ENCODE measurements at places on chromosomes 3 and 15. TPM values are rescaled to one million over a fixed set of nuclear protein-coding genes. Genes with fewer than 3 reads are reported as not detected.

- peaks cover 4% of the 10 kb centered on the region for H3K4me1 ChIP-seq
- no peak overlapping the region for H3K27ac ChIP-seq
- no peak for DNase-seq
- no peaks in the 10 kb centered on the region for H3K27me3 ChIP-seq
Observed at GRCh38 chr15:57740048-57740447, 33.5 kb downstream of the POLR2M start.

DNA sequence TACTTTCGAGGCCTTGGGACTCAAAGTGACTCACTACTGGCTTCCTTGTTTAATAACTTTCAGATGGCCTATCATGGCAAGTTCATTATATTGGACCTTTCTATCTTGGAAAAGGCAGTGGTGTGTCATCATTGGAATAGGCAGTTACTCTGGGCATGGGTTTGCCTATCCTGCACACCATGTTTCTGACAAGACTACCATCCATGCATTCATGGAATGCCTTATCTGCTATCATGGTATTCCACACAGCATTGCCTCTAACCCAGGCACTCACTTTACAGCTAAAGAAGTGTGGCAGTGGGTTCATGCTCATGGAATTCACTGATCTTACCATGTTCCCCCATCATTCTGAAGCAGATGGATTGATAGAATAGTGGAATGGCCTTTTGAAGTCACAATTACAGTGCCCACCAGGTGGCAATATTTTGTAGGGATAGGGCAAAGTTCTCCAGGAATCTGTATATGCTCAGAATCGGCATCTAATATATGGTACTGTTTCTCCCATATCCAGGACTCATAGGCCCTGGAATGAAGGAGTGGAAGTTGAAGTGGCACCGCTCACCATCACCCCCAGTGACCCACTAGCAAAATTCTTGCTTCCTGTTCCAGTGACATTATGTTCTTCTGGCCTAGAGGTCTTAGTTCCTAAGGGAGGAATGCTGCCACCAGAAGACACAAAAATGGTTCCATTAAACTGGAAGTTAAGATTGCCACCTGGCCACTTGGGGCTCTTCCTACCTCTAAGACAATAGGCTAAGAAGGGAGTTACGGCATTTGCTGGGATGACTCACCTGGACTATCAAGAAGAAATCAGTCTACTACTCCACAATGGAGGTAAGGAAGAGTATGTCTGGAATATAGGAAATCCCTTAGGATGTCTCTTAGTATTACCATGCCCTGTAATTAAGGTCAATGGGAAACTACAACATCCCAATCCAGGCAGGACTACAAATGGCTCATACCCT lies 1161.4 kb downstream of the SI start:
- H3K4me1 ChIP-seq, result no peaks in the 10 kb centered on the region
- H3K27me3 ChIP-seq, result no peaks in the 10 kb centered on the region
- no peaks in the 10 kb centered on the region for H3K36me3 ChIP-seq

- H3K36me3 ChIP-seq, result peaks cover 34% of the 10 kb centered on the region
- DNase-seq, result no peak
- H3K27ac ChIP-seq, result peak overlapping the region; percentile 93
- H3K4me3 ChIP-seq, result peak overlapping the region; percentile 96
- H3K27me3 ChIP-seq, result no peaks in the 10 kb centered on the region
Observed at GRCh38 chr3:28349469-28350000, 911 bp upstream of the AZI2 start.

GRCh38 chr3:189172668-189173419 lies 1.1 kb downstream of the TPRG1 start:
- DNase-seq, result peak; percentile 18
- no peaks in the 10 kb centered on the region for H3K27me3 ChIP-seq
- H3K36me3 ChIP-seq, result no peaks in the 10 kb centered on the region
- H3K27ac ChIP-seq, result peak overlapping the region; percentile 11
- H3K4me1 ChIP-seq, result peaks cover 15% of the 10 kb centered on the region

DNA sequence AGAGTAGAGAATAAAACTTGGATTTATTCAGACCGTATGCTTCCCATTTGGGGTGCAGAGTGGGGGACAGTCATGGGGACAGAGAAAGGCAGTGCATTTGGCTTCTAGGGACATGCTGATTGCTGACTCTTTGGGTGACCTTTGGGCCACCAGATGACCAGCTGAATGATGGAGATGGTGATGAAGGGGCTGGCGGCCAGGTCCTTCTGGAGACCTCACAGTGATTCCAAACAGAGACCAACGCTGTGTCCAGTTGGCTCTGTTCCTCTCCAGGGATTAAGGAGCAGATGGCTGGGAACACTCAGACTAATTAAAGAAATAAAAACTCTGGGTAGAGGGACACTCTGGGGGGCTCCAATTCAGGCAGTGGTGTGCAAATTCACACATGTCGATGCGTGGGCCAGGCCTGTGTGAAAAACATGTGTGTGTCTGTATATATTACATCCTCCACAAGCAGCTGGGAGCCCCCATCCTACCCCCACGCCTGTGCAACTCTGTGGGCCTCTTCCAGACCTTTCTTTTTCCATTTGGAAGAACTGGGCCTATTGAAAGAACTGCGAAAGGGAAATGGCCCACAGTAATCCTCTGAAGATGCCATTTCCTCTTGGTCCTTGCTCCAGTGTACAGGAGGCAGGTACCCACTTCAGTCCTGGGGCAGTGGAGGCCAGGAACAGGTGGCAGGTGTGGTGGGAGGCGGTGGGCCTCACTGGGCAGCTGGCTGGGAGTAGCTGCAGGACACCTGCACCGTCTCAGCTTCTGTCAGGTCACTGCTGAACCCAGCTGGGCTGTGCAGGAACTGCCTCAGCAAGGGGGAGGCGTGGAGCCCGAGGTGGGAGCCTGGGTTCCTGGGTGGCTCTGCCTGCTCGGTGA lies 8.9 kb downstream of the XIRP1 start:
- no peak for DNase-seq
- peaks cover 30% of the 10 kb centered on the region for H3K4me1 ChIP-seq
- H3K27ac ChIP-seq, result no peak overlapping the region
- H3K36me3 ChIP-seq, result no peaks in the 10 kb centered on the region

DNA sequence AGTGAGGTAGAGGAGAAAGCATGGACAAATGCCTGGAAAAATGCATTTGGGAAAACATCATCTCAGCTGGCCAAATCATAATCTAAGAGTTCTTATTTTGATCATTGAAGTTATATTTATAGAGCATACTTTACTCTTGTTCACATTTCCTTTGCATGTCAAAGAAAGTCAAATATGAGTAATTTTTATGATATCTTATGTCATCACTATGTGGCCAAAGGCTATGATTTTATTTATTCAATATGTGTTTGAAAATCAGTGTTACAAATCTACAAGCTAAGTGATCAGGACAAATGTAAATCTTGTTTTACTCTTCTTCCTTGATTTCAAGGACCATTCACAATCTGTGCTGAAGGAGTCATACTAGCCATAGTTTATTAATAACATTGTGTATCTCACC lies 237.2 kb upstream of the DPH6 start:
- no peak overlapping the region for H3K4me3 ChIP-seq
- H3K4me1 ChIP-seq, result no peaks in the 10 kb centered on the region

- no peak for DNase-seq
- no peaks in the 10 kb centered on the region for H3K4me1 ChIP-seq
- H3K4me3 ChIP-seq, result no peak overlapping the region
- peaks cover 30% of the 10 kb centered on the region for H3K27me3 ChIP-seq
Observed at GRCh38 chr15:101813803-101814534, 2.0 kb downstream of the OR4F15 start.

DNA sequence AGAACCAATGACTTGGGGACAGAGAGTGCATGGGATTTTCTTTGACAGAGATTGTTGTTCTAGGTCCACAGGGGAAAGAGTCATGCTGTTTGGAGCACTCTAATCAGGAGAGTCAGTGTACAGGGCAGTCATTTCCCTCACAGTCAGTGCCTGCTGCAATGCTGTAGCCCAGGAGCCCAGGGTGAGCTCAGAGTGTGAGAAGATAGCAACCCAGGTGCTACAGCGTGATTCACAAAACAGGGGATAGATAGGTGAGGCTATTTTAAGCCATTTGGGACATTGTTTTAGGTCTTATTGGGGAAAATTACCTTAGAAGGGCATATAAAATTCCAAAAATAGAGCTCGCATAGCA lies 37.3 kb downstream of the LNP1 start:
- no peak overlapping the region for H3K4me3 ChIP-seq
- H3K36me3 ChIP-seq, result no peaks in the 10 kb centered on the region
- H3K27me3 ChIP-seq, result no peaks in the 10 kb centered on the region

DNA sequence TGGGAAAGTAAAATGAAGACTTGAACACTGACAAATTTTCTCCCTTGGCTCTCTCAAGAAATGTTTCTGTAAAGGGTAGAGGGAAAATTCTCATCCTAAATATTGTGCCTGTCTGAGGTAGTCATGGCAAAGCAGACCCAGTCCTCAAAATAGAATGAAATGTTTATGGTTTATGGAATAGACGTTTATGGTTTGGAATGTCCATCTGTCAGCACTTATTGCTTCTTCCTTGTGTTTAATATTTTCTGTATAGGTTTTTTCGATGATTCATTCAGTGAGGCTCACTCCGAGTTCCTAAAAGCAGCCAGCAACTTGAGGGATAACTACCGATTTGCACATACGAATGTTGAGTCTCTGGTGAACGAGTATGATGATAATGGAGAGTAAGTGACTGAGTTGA lies 13.9 kb downstream of the ELL3 start:
- H3K4me3 ChIP-seq, result no peak overlapping the region
- H3K36me3 ChIP-seq, result peaks cover 56% of the 10 kb centered on the region
- no peaks in the 10 kb centered on the region for H3K27me3 ChIP-seq
- H3K27ac ChIP-seq, result no peak overlapping the region
- DNase-seq, result no peak
- H3K4me1 ChIP-seq, result no peaks in the 10 kb centered on the region

GRCh38 chr3:168066882-168067281 lies 28.8 kb downstream of the GOLIM4 start:
- peaks cover 2% of the 10 kb centered on the region for H3K27me3 ChIP-seq
- no peak overlapping the region for H3K27ac ChIP-seq
- no peak overlapping the region for H3K4me3 ChIP-seq

GRCh38 chr15:38559131-38559530 lies 5.5 kb downstream of the RASGRP1 start:
- H3K27me3 ChIP-seq, result no peaks in the 10 kb centered on the region
- H3K27ac ChIP-seq, result peak overlapping the region; percentile 96
- peaks cover 82% of the 10 kb centered on the region for H3K36me3 ChIP-seq
- peak overlapping the region; percentile 83 for H3K4me3 ChIP-seq
- DNase-seq, result no peak
- peaks cover 82% of the 10 kb centered on the region for H3K4me1 ChIP-seq

SPTBN5 gene
- 0.11 TPM for total RNA-seq

WNT7A gene
- total RNA-seq, result not detected

TLR9 gene
- 2.0 TPM for total RNA-seq

C3orf85 gene
- total RNA-seq, result not detected
